DMS79 treated with DMSO at 0.1 percent for 48 hours (cell line): ENCODE measurements at places on chromosomes 2 and 18.

DNA sequence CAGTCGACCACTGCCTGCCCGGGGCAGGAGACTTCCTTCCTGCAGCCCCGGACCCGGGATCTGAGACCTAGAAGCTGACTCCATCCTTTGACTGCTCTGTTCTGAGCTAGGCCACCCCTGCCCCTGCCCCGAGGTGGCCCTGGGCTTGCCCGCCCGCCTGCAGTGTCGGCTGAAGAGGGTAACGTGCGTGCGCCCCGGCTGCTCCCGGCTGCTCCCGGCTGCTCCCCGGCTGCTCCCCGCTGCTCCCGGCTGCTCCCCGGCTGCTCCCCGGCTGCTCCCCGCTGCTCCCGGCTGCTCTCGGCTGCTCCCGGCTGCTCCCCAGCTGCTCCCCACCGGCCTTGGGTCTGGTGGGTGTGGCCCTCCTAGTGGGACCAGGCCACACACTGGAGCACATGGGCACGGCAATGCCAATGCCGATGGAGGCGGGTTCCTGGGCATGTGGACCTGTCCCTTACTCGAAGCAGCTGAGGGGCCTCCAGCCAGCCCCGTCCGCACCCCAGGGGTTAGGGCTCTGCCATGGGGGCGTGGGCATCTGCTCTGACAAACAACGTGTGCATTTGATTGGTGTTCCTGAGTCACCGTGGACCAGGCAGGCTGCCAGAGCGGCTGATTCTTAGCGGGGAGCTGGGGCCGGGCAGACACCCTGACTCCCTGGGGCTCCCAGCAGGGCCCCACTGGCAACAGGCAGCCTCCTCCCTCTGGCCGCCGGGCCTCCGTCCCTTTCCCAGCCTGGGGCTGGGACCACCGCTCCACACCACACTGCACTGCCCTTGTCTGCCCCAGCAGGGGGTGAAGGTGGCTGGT is 2.0 kb upstream of the GAL3ST2 start:
- DNase-seq = no peak

DNA sequence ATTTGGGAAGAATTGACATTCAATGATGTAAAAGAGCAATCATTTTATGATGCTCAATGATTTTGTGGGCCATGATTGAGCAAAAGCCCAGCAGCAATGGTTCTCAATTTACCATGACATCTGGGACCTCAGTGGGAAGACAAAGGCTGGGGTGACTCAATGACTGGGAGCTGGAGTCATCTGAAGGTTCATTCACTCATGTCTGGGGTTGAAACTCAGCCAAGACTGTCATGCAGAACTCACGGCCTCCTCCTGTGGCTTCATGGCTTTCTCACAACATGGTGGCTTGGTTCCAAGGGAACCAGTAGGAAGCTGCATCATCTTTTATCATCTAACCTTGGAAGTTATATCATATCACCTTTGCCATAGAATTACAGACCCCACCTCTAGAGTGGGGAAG is 45.1 kb upstream of the CD226 start:
- DNase-seq = no peak

DNA sequence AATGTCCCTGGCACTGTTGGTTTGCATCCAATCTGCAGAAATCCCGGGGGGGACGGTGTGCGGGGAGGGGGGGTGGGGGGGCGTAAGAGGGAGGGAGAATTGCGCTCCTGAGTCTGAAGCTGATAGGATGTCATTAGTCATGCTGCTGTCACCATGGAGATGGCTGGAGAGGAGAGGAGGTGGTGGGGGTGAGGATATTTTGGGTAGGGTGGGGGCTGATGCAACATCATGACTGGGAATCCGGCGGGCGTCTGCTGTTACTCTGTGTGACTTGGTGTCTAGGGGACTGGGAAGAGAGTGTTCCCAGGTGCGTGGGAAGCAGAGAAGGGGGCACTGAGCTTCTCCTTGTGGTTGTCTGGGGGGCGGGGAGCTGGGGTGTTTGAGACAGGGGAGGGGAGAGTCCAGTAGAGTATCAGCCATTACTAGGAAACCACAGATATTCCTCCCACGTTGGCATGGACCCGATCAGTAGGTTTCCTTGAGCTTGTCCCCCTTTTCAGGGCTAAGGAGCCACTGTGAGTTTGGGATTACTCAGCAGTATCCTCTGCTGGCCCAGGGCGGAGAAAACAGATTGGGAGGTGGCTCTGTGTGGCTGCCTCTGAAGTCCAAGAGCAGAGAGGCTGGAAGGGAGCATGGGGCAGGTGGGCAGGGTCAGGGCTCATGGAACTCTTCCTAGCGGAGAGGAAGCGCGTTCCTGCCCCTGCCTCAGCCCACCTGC is 18.9 kb downstream of the TET3 start:
- no peak for DNase-seq

- no peak for DNase-seq
These were observed 219.7 kb downstream of the THSD7B start for GRCh38 chr2:136985044-136985443.

- no peak for DNase-seq
These were observed 127.1 kb downstream of the GREB1L start for GRCh38 chr18:21369146-21369545.

DNA sequence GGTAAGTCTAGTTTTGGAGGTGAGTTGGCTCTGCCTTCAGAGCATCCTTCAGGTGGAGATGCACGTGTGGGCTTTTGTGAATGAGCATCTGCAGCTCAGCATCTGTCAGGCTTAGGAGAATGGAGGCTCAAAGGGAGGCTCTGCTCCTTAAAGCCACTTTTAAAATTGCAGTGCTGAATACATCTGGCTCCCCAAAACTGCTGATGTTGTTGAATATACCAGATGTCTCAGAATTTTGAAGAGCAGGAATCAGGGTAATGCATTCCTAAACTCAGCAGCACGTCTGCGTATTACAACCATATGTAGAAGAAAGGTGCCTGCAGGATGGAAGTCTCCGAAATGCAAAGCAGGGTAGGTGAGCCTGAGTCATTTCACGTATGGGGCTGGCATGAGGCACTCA is 106.5 kb upstream of the EFEMP1 start:
- no peak for DNase-seq

GRCh38 chr2:67702284-67702683 is 305.2 kb downstream of the ETAA1 start:
- DNase-seq = no peak

DNA sequence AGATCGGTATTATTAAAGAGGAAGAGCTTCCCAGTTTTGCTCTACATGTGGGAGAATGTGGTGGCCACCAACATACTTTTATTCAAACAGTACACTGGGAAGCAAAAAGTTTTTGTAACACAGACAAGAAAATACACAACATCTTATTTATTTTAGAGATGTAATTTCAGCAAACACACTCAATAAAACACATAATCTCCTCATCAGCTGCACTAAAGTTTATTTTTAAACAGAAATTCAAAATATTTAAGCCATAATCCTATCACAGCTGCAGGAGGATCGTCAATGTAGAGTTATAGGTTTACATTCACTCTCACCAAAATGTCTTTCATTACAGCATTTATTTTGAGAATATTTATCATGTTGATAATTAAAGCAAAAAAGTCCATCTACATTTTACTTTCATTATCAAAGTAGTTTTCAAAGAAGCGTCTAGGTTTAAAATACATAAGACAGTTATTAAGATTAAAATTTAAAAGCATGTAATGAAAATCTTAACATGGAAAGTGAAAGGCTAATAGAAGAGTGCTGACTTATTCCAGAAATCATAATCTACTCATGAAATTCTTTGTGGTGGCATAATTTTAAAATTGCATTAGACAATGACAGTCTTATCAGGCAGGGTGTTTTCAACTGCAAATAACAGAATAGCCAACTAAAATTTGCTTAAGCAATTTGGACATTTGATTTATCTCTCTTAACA is 61.0 kb downstream of the ANKRD44 start:
- no peak for DNase-seq

DNA sequence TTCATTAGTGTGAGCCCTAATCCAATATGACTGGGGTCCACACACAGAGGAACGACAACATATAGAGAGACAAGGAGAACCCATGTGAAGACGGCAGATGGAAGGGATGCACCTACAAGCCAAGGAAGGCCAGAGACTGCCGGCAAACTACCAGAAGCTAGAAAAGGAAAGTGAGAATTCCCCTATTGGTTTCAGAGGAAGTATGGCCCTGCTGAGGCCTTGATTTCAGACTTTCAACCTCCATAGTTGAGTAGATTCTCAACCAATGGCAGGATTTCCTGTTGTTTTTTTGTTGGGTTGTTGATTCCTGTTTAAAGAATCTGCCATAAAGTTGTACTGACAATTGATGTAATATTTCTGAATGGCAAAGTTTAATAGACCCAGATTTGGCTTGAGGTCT is 241.5 kb downstream of the SATB2 start:
- no peak for DNase-seq

GRCh38 chr18:59272891-59273758 is at the start of gene RAX:
Gene RAX (minus strand): TSS chr18:59273454. CDS start chr18:59273206, 248 bp downstream.
- no peak for DNase-seq

DNA sequence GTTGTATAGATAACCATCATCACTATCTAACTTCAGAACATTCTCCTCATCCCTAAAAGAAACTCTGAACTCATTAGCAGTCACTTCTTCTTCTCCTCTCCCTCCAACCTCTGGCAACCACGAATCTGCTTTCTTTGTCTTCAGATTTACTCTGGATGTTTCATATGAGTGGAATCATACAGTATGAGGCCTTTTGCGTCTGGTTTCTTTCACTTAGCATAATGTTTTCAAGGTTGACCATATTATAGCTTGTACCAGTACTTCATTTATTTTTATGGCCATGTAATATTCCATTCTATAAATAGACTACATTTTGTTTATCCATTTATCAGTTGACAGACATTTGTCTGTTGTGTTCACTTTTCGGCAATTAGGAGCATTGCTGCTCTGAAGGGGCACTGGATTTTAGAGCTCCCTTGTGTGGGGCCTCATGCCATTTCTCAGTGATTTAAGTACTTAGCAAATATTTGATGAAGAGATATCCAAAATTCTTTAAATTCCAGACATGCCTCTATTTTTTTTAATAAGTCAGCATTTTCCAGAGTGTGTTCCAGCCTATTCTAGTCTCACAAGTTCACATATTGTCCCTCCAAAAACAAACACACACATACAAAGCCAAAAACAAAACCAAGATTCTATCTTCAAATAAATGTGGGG is 22.5 kb upstream of the MAP3K20 start:
- DNase-seq = no peak

DNA sequence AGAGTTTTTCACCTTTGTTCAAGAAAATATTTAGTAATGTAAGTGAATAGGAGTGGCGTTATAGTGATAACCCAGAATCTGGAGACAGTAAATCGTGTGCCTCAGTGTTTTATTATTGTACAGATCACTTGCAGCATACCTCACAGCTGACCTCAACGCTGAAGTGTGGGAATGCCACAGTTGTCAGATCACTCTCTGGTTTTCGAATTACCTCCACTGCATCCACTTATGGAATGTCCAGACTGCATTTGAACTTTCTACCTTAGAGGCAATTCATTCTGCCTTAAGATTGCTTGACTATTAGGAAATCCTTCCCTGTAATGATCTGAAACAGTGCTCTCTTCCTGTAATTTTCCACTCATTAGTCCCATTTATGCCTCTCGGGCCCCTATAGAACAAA is 164.5 kb upstream of the ALPP start:
- DNase-seq = no peak

DNA sequence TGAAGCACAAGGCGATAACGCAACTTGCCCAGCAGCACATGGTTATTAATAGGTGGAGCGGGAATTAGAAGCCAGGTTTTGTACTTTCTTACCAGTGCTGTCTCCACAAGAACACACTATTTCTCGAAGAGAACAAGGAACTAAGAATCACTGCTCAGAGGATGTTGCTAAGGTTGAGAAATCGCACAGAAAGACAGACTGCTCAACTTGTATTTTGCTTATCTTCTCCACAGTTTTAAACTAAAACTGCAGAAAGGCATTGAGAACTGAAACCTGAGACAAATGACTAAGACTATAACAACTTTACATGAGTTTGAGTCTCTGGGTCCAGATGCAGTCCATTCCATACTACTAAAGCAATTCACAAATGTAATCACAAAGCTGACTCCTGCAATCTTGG is 6.2 kb downstream of the PRKD3 start:
- DNase-seq = no peak

GRCh38 chr2:33730193-33730592 is 131.1 kb upstream of the FAM98A start:
- no peak for DNase-seq

GRCh38 chr2:97759727-97760407 is 46.5 kb downstream of the ZAP70 start:
- no peak for DNase-seq

GRCh38 chr2:104378853-104379374 is 475.0 kb upstream of the POU3F3 start:
- DNase-seq = no peak

DNA sequence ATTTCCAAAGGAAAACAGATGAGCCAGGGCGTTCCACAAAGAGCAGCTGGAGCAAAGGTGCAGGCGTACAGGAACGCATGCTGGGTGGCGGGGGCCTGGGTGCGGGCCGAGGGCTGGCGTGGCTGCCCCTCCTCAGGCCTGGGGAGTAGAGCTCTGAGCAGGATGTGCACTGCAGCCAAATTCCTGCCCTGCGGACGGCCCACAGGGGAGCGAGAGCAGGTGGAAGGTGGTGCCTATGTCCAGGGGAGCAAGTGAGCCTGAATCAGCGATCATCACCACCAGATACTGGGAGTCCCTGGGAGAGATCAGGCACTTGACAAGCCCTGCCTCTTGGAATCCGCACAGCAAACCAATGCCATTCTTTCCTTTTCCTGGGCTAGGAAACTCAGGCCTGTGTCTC is 106.3 kb downstream of the GBX2 start:
- DNase-seq = no peak

DNA sequence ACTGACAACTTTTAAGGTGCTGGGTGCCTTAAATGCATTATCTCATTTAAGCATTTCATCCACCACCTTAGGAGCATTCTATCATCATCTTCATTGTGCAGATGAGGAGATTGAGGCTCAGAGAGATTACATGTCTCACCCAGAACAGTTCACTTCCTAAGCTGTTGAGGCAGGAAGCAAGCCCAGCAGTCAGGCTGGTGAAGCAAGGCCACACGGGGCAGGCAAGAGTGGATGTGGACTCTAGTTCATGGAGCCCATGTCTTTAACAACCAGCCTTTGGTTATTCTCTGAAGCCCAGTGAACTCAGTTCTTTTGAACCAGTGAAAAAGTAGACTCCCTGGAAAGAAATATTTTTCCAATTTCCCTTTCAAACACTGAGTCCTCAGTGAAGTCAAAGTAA is 294.8 kb upstream of the MGAT5 start:
- no peak for DNase-seq

GRCh38 chr2:152320814-152321213 is 14.2 kb upstream of the FMNL2 start:
- DNase-seq = no peak

GRCh38 chr2:108978709-108979111 is 10.3 kb downstream of the EDAR start:
- no peak for DNase-seq

- peak; percentile 85 for DNase-seq
These were observed 119.2 kb downstream of the PRKRA start for GRCh38 chr2:178331474-178332432.

DNA sequence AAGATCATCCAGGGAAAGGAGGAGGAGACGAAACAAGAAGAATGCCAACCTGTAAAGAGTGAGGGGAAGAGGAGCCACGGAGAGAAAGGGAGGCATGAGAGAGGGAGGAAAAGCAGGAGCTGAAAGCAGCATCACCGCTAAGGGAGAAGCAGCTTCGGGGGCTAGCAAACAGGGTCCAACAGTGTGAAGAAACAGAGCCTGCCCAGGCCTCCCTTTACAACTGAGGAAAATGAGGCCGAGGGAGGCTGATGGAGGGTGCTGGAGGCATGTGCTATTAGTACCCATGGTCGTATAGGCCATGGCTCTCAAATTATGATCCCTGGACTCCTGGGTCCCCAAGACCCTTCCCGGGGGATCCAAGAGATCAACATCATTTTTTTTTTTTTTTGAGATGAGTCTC is 50.4 kb upstream of the ASPRV1 start:
- no peak for DNase-seq
